Femur (tissue), 1 donor: ENCODE measurements at places on chromosomes 4 and X.

DNA sequence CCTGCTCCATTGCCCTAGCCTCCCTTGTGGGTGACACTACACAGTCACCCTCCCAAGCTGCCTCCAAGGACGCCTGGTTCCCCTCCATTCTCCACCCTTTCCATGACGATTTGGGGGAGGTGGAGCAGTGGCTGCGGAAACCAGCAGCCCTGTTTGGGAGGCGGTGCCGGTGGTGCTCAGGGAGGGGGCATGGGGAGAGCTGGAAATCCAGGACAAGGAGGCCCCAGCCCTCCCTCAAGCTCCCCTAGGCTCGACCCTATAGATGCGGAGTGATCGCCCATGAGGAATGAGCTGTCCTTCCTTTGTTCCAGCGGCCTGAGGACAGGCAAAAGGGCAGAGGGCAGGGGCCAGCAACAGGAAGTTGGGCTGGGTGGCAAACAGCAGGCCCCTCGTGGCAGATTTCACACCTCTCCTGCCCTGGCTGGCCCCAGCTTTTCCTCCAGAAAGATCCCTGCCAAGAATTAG, 3.6 kb upstream of the RENBP start:
- DNase-seq = no peak

DNA sequence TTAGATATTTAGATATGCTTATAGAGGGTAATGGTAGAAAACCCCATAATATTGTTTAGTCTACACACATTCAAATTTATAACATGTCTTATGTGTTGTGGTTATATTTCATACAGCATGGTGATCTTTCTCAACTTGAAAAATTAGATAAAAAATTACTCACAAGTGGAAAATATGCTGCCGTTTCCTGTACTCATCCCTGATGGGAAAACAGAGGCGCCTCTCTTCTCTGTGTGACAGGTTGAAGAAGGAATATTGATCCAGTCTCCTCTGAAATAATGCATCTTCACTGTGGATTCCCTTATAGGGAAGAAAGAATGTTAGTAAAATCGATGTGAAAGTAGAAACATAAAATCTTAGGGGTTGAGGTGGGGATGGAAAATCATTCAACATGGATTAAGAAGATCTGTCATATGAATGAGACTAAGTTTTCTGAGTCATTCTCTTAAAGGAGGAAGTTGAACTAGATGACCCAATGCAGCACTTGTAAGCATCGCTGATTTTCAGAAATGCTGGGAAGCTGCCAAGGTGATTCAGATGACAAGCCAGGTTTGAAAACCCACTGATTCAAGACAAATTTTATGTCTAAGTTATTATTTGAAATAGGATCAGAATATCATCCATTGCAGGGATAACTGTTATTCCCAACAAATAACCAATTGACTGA, 70.7 kb downstream of the ANKRD50 start:
- no peak for DNase-seq

- DNase-seq = no peak
Measured at GRCh38 chr4:112748352-112748878, 111.5 kb downstream of the LARP7 start.

DNA sequence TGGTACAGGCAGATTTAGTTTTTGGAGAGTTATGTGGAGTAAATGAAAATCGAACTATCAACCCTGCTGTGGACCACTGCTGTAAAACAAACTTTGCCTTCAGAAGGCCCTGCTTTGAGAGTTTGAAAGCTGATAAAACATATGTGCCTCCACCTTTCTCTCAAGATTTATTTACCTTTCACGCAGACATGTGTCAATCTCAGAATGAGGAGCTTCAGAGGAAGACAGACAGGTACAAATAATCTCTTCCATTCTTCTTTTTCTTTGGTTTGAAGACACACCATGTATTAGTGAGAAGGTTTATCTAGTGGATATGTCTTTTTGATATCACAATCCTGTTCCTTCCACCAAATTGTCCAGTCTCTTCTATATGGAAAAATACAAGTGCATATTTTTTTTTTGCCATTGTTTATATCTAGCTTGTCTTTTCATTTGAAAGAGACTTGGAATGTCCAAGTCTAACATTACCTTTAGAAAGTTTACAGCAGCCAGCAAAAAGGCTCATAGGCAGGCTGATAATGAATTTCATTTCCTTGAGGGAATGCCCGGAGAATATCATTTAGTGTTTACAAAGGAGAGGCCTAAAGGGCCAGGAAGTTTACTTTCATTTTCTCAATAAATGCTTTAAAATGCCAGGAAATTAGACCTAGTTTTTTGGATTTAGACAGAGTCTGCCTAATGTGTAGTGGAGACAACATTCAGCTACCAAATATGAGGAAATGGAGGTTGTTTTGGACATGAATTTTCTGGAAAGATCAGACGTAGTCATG, 18.6 kb downstream of the AFM start:
- no peak for DNase-seq

DNA sequence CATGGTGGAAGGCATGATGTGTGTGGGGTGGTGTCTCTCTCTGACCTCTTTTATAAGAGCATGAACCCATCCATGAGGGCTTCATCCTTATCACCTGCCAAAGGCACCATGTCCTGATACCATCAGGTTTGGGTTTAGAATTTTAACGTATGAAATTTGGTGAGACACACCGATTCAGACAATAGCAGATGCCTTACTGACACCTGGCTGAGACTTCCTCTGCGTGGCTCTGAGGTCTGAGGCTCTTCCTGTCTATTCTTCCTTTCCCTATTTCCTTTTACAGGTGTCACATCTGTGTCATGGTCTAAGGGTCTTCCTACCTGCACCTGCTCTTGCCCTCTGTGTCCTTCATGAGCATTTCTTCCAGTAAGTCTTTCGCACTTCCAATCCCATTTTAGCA, 320.7 kb upstream of the CLNK start:
- DNase-seq = no peak

- DNase-seq = no peak
Measured at GRCh38 chrX:124341396-124342132, 4.8 kb upstream of the SH2D1A start.

- DNase-seq = no peak
Measured at GRCh38 chrX:1809581-1809980, 194.7 kb downstream of the ASMT start.

DNA sequence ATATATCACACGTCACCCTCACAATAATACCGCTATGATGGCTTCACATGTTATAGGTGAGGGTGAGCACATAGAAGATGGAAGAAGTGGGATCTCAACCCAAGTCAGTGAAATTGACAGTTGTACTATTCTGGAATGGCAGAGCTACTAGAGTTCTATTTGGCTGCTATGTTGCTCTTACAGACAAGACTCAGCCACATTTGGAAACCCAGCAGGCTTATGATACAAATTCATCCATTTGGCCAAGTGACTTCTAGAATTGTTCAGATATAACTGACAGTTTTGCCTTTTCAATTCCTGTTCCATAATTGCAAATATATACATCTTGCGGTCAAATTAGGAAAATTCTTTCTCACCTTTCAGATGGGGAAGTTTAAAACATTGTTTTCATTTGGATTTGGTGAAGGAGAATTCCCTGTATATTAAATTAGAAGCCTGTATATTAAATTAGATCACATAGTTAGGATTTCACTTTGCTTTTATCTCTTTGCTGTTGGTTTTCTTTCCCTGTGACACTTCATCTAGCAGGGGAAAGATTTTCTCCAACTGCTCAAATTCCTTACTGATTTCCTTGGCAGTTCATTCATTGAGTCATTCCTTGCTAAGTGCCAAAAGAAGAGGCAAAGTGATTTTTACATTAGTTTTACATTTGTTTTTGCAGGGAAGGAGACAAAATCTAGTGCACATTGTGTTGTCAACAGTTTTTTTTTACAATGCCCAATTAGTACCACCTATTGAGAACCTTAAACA, 120.6 kb upstream of the TBC1D9 start:
- DNase-seq = no peak

DNA sequence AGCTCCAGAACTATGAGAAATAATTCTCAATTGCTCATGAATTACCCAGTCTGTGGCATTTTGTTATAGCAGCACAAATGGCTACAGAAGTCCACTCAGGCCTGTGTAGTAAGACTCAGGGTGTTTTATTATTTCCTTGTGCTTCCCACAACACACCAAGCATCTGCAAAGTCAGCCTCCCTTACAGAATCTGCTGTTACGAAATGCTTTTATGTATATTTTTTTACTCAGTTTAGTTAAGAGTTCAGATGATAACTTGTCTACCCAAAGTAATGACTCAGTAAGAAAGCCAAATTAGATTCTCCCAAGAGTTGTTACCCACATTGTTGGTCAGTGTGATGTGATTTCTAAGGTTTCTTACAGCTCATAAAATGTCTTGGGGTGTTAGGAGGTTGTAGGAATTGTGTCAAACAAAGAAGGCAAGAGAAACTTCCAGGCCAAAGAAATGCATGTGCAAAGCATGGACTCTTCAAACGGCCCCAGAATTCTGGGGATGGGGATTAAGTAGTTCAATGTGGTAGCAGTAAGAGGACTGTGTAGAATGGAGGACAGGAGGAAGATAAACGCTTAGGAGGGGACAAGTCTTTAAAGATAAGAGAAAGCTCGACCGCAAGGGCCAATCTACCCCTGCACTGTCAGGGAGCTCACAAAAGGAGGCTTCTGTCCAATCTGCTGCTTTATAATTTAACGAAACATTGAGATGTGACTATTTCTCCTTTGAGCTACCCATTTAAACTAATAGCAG, 35.4 kb upstream of the TMEM184C start:
- no peak for DNase-seq

GRCh38 chr4:41144812-41145211, 69.5 kb downstream of the APBB2 start:
- DNase-seq = no peak

DNA sequence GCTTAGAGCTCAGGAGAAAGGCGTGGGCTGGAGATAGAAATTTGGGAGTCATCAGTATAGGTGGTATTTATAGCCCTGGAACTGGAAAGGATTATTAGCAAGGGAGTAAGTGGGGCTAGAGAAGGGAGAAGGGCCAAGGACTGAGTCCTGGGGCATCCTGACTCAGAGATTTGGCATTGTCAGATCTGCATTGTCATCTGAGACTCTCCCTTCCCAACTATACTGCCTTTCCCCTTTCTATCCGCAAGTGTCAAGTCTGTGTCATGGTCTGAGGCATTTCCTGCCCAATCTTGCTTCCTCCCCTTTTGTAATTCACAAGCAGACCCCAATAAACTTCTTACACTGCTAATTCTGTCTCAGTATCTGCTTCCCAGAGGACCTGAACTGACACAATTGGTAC, 24.4 kb upstream of the SLC25A43 start:
- DNase-seq = no peak

- DNase-seq = no peak
Measured at GRCh38 chrX:25869761-25870160, 268.4 kb upstream of the MAGEB18 start.

GRCh38 chr4:104693601-104694201, 199.0 kb upstream of the CXXC4 start:
- no peak for DNase-seq

DNA sequence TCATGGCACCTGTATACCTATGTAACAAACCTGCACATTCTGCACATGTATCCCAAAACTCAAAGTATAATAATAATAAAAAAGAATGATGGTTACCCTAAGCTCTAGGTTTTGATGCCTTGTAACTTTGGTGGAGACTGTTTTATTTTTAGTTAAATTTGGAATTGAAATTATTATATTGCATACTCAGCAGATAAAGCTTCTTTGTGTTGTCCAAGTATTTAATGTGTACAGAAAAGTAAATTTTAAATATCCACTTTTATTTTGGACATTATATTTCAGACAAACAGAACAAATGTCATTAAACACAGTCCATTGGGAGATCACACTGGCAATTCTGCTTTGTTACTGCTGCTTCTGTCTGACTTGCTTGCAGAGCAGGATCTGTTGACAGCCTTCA, 684.5 kb upstream of the CT83 start:
- no peak for DNase-seq

DNA sequence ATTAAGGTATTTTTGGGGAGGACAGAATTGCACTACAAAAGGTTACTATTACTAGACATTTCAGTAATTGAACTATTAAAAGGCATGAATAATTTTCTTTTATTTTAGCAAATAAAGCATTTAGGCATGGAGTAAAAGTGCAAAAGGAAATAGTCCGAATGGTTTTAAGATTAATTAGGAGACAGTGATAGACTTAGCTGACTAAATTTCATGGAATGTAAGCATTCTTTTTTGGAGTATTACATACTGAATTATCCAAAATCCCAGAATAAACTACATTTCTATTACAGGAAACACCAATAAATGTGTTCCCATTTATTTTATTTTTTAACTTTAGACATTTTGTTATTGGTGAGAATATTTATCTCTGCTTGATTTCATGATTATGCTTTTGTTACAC, 30.7 kb upstream of the MAP9 start:
- no peak for DNase-seq

GRCh38 chr4:129377131-129377845, 281.3 kb downstream of the C4orf33 start:
- no peak for DNase-seq

DNA sequence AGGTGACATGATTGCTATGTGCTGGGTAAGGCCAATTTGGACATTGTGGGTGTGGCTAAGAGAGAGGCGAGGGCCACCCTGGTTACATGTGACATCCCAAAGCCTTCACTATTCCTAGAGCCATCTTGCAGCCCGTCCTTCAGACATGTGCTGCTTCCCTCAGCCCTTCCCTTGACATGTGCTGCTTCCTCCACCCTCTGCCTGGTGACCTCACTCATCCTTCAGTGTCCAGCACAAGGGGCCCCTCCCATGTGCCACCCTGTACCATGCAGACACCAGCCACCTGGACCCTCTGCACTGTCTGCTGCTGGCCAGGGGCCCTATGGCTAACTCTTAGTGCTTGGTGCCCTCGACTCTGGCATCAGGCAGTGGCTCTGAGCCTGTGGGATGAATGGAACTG, 27.4 kb downstream of the ADRA2C start:
- DNase-seq = no peak

DNA sequence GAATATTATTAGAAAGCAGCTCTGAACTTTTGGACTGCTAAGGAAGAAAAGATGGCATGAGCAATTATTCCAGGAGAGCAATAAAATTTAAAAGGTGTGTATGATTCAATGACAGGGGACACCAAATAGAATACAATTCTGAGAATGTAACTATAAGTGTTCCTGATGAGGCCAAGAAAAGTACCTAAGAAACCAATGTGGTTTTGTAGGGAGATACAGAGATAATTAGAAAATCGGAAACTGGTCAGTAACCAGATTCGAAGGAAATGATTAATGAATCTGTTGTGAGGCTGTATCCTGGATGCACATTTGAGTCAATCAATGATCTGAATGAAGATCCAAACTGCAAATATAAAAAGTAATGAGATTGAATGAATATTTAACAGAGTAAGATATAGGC, 6.0 kb downstream of the NOA1 start:
- DNase-seq = no peak
